Naive thymus-derived CD8-positive, alpha-beta T cell (primary cell): ENCODE measurements at places on chromosomes 5 and 9.

DNA sequence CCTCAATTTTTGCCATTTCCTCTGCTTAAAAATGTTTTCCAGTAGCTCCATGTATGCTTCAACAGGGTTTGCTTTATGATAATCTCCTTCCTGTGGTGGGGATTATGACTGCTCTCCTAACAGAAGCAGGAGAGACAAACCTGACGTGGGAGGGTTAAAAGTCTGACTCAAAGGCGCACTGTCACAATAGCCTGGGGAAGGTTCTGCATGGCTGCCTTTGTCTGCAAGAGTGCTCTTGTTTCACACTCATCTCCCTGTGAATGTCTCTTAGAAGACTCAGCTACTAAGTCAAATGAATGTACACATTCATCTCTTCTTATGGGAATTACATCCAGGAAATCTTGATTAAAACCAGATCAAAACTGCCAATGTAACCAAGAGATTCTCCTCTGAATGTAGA, 90.9 kb upstream of the MTAP start:
- DNase-seq, result no peak

GRCh38 chr5:122156724-122157325, 27.5 kb downstream of the ZNF474 start:
- no peak for DNase-seq

DNA sequence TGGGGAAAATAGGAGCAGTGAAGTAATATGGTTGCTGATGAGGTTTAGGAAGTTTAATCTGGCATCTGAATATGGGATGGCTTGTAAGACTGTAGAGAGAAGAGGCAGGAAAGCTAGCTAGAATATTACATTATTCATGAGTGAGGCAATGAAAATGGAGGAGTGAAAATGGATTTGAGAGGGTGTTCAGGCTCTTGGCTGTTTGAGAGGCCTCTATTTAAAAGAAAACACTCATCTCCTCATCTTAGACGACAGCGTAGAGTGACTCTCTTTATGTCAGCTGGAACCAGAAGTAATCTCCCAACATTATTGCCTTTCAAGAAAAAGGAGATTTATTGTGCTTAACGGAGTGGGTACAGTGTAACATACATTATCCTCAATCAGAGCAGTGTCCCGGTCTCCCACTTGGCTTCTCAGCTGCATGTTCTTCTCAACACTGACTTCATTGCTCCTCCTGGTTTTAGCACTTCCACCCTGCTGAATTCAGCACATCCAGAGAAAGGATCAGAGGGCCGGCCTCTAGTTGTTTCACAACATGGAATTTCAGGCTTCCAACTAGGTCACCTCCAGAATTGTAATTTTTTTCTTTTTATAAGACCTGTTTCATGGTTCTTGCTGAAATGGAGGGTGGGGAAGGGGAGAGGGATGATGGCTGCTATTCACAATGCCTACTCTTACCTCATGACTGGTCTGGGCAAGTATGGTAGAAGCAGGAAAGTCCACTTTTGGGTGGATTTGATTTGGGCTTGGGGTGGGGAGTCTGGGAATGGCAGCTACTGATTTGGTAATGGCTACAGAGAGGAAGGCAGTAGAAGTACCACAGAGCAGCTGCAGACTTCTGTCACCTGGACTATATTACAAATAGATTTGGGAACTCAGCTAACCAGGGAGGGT, 52.9 kb upstream of the KIAA1958 start:
- no peak for DNase-seq

GRCh38 chr9:3553076-3553765, 27.4 kb upstream of the RFX3 start:
- DNase-seq, result no peak

DNA sequence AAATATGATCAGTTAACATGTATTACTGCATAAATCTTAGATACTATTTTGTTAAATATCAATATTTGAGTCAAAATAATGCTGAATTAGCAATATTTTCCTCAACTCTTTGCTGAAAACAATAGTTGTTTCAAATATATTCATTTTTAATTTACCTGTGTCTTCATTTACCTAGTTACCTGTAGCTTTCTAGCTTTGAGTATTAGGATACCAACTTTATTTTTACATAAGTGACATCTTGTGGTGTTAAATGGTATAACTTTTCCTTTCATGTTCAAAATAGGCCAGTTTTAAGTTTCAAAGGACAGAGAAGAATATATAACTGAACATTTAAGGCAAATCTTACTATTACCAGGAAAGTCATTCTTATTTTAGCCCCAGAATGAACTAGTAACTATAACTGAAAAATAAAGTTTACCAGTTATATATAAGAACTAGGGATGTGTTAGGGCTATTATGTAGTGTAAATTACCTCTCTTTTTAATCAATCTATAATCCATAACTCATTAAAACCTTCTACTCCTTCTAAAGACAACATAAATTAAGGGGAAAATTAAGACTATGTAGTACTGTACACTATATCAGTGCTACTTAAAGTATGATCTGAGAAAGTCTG, 25.3 kb downstream of the AP3B1 start:
- DNase-seq, result no peak

- DNase-seq, result no peak
Observed at GRCh38 chr5:90934738-90935137, 376.1 kb downstream of the ADGRV1 start.

DNA sequence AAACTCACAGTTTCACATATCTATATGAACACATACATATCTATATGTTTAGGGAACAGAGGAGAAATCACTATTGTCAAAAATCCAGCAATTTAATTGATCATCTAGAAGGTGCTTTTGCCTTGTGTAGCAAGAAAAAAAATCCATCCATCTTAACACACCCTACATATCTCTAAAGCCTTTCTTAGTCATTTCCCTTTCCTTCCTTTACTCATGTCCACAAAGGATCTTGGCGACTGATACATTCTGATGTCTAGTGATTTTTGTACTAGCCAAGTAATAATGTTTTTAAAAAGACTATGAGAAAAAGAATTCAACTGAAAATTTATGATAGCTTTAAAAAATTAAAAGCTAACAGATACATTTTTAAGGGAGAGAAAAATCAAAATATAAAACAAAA, 22.5 kb downstream of the ZDHHC21 start:
- no peak for DNase-seq

DNA sequence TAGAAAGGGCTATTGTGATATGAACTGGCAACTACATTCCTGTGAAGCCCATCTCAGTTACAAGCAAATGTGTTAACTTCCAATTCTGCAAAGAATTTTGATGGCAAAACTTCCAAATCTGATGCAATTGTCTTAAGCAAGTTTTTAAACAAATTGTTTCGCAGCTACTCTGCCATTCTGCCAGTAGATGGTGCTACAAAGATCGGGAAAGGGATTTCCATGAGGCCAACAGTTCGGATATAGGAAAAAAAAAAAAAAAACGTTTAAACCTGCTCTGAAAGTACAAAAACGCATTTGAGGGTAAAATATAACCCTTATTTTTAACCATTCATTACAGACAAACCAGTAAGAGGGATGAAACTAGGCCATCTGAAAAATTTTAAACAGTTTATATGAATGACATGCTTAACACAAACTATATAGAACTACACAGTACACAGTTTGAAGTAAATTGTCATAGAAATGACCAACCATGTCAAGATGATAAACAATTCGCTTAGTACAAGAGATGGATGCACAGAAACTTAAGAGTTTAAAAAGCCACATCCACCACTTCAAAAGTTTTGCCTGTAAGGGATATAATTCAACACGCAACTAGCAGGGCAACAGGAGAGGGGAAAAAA, 2.2 kb downstream of the HNRNPA0 start:
- DNase-seq, result peak; percentile 50

DNA sequence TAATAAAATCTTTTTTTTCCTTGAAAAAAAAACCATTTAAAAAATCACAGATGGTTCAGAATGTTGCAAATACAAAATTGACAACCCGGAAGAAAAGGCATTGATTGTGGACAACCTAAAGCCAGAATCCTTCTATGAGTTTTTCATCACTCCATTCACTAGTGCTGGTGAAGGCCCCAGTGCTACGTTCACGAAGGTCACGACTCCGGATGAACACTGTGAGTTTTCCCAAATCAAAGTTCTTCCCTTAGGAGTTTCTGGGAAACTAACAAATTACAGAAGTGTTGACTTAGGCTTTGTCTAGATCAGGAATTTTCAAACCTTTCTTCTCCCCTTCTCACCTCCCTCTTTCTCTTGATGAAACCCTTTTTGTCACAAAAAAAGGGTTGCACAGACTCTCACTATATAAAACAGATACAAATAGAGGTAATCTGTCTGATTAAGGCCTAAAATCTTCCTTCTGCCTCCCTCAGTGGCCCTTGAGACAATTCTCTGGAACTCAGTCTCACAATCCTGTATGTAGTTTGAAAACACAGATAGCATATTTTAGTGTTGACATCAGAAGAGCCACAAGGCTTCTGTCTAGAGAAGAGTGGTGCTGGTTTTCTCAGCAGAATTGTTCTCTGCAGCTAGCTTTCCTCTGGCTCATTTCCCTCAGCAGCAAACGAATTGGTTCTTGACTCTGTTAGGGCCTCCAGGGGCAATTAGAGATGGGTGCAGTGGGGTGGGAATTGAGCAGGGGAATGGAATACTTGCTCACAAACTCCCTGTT, 79.5 kb downstream of the OSMR start:
- DNase-seq, result no peak

- no peak for DNase-seq
Observed at GRCh38 chr9:22157828-22158227, 148.7 kb upstream of the CDKN2B start.

DNA sequence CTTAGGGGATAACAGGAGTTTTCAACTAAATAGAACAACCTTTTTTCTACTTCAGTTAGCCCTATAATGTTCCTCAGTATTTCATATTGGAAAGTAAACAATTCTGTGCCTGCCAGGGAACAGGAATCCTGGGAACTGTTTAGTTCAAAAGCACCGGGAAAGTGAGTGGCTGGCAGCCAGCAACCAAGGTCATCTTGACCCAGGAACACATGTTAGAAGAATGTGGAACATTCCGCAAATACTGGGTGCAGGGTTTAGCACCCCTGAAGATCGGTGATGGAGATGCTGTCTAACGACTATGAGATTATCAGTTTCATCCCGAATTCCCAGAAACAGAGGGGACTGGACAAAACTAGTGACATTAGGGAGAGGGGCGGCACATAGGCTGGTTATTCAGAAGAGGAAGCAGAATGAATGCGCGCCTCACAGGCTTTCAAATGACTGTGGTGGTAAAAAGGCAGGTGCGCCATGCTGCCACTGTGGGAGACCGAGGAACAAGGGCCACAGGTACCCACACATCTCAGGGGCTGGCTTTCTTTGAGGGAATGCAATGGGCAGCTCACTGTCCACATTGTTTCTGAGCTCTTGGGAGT, 51.2 kb downstream of the IPPK start:
- DNase-seq, result no peak

- no peak for DNase-seq
Observed at GRCh38 chr9:123637945-123638634, 282.1 kb downstream of the CRB2 start.

- no peak for DNase-seq
Observed at GRCh38 chr5:55568654-55569512, 34.1 kb upstream of the PLPP1 start.

GRCh38 chr9:124040186-124040931, 28.8 kb downstream of the LHX2 start:
- DNase-seq, result no peak

GRCh38 chr9:126419475-126419874, 92.8 kb downstream of the MVB12B start:
- no peak for DNase-seq

DNA sequence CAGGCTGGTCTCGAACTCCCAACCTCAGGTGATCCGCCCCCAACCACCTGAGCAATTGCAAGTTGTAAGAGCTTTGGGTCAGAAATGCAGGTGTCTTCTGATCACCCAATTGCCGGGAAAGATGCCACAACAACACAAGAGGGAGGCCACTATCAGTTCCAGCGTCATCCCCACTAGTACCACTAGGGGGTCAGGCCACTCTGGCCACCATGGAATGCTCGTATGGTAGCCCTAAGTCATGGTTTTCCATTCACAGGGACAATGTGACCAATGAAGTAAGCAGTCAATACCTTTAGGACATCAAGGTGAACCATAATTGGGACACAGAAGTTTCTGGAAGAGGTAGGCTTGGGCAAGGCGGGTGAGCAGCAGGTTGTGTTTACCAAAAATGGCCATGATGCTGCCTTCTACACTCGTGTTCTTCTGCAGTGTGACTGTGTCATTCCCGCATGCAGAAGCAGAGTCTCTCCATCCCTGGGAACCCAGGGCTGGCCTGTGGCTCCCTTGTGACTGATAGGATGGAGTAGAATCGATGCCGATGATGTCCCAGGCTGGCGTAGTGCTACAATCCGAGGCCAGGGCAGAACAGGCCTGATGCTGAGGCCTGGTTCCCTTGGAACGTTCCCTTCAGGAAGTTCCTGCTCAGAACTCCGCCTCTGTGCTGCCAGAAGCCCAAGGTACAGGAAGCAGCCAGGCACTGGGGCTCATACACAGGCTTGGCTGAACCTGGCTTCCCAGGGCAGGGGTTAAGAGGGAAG, 42.2 kb upstream of the ANKRD33B start:
- no peak for DNase-seq

DNA sequence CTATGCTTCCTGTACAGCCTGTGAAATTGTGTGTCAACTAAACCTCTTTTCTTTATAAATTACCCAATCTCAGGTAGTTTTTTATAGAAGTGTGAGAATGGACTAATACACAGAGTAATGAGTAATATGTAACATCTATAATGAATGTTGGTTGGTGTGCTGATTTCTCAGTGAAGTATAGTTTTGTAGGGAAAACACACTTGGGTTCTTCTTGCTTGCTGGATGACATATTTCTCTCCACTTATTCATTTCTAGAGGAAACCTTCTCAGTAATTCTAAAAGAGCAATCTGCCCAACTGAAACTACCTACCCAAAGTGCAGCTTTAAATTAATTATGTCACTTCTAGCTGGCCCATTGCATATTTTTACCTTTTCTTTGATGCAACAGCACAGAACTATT, 81.1 kb upstream of the RORB start:
- no peak for DNase-seq

- no peak for DNase-seq
Observed at GRCh38 chr9:137639303-137640051, 20.7 kb downstream of the EHMT1 start.

DNA sequence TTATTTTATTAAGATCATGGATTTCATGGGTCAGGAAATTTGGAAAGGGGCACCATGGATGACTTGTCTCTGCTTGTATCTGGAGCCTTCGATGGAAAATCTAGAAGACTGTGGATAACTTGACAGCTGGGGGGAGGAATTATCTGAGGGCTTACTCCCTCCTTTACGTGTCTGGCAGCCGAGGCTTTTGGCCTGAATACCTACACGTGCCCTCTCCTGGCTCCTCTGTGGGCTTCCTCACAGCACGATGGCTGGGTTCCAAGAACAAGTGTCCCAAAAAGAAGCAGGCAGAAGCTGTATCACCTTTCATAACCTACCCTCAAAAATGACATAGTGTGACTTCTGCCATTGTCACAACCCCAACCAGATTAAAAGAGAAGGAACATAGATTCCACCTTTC, 228.9 kb downstream of the GRIA1 start:
- DNase-seq, result no peak

- DNase-seq, result no peak
Observed at GRCh38 chr5:138032028-138032571, 779 bp downstream of the FAM13B start.

DNA sequence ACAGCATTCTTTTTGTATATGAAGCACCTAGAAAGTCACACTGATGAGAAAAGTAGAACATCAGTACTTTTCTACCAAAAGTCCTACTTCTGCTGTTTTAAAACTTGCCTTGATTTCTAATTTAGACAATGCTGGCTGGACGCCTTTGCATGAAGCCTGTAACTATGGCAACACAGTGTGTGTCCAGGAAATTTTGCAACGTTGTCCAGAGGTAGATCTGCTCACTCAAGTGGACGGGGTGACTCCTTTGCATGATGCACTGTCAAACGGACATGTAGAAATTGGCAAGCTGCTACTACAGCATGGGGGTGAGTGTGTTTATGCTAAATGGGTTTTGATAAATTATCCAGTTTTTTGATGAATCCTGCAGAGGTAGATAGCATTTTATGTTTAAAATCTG, 73.5 kb downstream of the SLF1 start:
- DNase-seq, result no peak
